HT1080 (cell line): ENCODE measurements at places on chromosomes 11 and 22. TPM values are rescaled to one million over a fixed set of nuclear protein-coding genes. Genes with fewer than 3 reads are reported as not detected.
A peak's percentile ranks its signal among the peaks of the same experiment; 100 is the strongest.

GRCh38 chr11:27421819-27422494 lies 50.6 kb downstream of the LGR4 start:
- DNase-seq: no peak

- no peak for DNase-seq
Observed at GRCh38 chr22:48175721-48176120, 1413.3 kb downstream of the TBC1D22A start.

- peak; percentile 72 for DNase-seq
Observed at GRCh38 chr11:57277845-57278720, 41.0 kb upstream of the APLNR start.

The CNTF gene
- 0.70 and 1.3 TPM in 2 replicates for total RNA-seq

- peak; percentile 41 for DNase-seq
Observed at GRCh38 chr11:46489656-46490560, 98.3 kb upstream of the CHRM4 start.

DNA sequence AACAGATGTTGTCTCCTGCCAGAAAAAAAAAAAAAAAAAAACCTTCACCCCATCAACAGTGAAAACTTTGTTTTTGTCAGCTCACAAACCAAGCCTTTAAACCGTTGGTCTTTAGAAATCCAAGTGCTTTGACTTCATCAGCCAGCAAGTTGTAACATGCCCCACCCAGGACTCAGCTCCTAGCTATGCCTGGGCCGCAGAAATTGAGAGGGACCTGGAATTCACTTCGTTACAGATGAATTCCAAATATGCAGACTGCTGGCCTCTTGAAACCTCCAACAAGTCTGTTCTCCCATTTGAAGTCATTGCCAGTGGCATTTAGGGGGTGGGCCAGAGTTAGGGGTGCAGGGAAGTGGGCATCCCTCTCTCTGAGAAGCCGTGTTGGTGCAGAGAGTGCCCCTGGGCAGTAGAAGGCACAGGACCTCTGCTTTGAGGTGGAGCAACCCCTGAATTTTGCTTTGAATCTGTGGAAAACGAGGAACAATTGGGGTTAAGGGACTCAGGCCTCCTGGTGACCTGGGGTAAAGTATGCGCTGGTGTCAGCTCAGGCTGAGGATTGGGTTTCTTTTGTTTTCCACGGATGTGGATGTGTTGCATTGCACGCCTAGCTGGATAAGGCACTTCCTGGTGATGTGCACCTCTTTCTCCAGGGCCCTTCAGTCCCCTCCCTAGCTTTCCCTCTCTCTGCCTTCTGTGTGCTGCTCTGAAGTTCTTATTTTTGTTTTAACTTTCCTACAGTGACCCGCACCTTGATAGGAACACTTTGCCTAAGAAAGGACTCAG lies 109.5 kb downstream of the DBX1 start:
- no peak for DNase-seq

GRCh38 chr11:79122759-79123158 lies 318.1 kb downstream of the TENM4 start:
- no peak for DNase-seq

- peak; percentile 63 for DNase-seq
Observed at GRCh38 chr22:49497266-49497665, 330.4 kb downstream of the BRD1 start.

DNA sequence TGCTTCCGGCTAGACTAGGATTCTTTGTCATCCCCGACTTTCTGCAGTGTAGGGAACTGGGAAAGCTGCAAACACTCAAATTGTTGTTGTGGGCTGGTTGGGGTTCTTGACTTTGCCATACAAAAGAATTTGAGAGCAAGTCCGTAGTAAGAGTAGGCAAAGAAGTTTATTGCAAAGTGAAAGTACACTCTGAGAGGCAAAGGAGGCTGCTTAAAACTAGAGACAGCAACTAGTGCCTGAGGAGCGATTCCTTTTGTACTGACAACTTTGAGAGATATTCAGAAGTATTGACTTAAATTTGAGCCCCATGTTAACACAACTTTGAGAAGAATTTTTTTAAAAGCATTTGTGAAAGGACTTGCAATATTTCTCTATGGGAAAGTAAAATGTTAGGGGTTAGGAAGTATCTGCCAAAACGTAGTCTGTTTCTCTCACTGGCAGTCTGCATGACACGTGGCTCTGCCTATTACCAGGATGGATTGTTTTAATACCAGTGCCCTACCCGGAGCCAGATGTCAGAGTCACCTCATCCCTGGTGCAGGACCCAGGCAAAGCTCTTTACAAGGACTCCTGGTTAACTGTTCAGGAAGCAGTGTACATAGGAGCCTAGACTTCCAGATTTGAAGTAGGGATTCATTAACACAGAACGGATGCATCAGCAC lies 85.0 kb upstream of the CLPB start:
- DNase-seq: peak; percentile 7

- no peak for DNase-seq
Observed at GRCh38 chr11:94854770-94855633, 86.8 kb downstream of the AMOTL1 start.

DNA sequence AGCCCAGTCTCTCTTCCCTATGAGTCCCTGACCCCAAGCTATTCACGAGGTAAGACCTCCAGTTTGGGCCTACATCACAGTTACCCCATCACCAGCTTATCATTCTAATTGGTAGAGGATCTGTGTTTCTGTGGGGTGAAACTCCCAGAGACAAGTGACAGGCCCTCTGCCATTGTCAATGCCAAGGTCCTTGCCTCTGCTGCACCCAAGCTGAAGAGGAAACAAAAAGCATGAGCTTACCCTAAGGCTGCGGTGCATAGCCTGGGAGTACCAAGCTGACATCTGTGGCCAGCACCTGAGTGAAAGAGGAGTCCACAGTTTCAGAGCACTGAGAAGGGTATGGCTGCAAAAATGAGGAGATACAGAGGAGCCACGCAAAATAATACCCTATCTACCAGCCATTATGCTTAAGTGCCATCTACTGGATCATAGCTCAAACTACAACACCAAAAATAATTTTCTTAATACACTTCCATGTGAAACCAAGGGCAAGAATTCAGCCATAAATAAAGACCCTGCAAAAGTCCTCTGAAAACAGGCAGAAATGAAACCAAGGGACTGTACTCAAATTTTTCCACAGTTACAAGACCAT lies 62.3 kb upstream of the ANO5 start:
- DNase-seq: peak; percentile 4

DNA sequence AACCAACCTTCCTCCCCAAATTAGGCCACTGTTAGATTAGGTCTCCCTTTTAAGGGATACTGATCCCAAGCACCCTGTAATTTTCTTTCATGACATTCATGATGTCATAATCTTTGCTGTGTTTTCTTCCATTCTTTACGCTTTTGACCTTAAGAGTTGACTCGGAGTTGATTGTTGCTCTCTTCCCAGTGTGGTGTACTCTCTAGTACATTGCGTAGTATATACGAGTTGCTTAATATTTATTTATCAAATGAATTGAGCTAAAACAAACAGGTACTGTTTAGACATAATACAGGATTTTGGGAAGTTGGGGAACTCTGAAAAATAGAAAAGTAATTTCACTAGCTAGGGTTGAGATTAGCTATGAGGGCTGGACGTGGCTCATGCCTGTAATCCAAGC lies 49.8 kb downstream of the SVIP start:
- DNase-seq: no peak

GRCh38 chr11:132200353-132200936 lies 830.0 kb downstream of the NTM start:
- DNase-seq: no peak

The GAB4 gene
- total RNA-seq: 0.16 TPM in 1 of 2 replicates, not detected in the other

DNA sequence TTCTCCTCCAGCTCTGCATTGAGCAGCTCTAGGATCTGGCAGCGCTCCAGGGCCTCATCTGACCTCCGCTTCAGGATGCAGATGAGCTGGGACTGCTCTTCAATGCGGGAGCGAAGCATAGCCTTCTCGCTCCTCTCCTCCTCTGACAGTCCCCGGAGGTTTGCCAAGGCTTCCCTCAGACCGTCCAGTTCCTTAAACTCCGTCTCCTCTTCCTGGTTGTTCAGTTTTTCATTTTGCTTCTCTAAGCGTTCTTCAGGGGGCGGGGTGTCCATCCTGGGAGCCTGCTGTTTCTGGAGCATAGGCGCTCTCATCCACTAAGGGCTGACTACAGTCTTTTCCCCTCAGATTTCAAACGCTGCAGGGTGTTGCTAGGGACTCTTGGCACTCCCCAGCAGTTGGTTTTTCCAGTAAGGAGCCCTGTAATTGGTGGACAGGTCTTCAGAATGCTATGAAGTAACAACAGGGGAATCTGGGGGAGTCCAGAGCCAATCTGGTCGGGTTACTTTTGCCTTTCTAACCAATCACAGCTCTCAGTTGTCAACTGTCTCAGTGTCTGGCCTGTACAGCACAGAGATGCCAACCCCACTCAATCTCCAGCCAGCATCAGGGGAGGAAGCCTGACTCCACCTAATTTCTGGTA lies at the start of gene CCDC89:
TSS of gene CCDC89 (minus strand) at position 376 of the 640 bp plus-strand sequence. CDS start at position 311, 65 bp downstream.
- peak; percentile 45 for DNase-seq

- no peak for DNase-seq
Observed at GRCh38 chr11:33052231-33052630, 12.9 kb downstream of the TCP11L1 start.

DNA sequence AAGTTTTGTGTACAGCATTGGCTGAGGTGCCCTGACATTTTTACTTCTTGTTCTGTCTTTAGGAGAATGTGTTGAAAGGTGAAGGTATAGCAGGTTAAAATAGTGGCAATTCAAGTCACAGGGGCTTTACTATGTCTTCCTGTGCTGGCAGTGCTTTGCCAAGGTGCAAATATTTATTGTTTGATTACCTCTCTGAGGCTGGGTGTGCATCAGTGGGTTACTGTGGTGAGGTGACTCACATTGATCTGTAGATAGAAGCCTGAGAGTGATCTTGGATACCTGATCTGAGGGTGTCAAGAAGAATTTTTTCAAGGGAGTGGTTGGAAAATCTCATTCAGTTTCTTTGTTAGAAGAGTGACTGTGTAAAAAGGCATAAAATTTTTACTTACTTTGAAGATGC lies 90.0 kb downstream of the ARHGAP42 start:
- peak; percentile 16 for DNase-seq

GRCh38 chr22:17770180-17771077 lies 3.8 kb downstream of the BID start:
- DNase-seq: no peak

GRCh38 chr11:120629407-120630080 lies 118.0 kb downstream of the GRIK4 start:
- no peak for DNase-seq

GRCh38 chr11:74636630-74637184 lies 44.3 kb downstream of the POLD3 start:
- peak; percentile 84 for DNase-seq

GRCh38 chr11:60767388-60767811 lies 10.7 kb downstream of the MS4A15 start:
- DNase-seq: no peak

GRCh38 chr11:34650528-34650927 lies 29.6 kb downstream of the EHF start:
- DNase-seq: no peak

The PHRF1 gene
- total RNA-seq: 37.0 and 40.5 TPM in 2 replicates

DNA sequence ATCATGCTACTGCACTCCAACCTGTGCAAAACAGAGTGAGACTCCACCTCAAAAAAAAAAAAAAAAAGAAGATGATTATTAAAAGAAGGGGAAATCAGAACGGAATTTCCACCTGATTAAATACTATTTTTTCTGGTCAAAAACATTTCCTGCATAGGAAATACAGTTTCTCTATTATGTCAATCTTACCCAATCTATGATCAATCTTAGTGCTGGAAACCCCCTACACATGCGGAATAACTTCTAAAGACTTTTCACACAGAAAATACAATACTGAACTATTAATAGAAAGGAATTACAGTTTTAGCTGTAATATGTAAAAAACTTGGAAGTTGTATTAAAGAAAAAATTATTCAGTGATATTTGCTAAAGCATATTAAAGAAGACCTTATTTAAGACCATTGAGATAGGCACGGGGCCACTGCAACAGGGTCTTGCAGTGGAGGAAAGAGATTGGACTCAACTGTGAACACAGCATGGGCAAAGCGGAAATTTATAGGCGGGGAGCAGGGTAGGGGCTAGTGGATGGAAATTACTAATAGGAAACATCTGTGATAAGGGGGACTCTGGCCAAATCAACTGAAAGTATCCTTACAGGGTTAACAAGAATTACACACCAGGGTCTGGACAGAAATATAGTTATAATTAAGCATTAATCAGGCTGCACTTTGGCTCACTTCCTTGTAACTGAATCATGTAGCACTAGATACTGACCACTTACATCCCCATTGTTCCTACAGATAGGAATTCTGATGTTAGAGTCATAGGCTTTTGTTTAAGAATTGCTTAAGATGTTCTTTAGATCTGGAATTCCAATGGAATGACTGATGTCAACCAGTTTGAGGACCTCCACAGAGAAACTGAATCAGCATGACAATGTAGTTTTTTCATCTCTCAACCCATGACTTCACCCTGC lies 411.5 kb upstream of the DDI1 start:
- peak; percentile 98 for DNase-seq

DNA sequence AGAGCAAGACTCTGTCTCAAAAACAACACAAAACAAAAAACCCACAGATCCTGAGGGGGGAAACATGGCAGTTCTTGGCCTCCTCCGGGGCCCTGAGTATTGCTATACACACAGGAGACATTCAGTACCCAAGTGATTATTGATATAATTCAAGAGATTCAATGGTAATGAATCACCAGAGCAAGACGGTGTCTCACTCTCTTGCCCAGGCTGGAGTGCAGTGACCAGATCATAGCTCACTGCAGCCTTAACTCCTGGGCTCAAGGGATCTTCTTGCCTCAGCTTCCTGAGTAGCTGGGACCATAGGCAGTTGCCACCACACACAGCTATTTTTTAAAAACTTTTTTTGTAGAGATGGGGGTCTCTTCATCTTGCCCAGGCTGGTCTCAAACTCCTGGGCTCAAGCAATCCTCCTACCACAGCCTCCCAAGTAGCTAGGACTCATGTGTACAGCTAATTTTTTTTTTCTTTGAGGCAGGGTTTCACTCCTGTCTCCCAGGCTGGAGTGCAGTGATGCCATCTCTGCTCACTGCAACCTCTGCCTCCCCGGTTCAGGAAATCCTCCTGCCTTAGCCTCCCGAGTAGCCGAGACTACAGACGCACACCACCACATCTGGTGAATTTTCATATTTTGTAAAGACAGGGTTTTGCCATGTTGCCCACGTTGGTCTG lies 21.8 kb upstream of the PIK3C2A start:
- no peak for DNase-seq

The FDXACB1 gene
- total RNA-seq: 6.0 and 7.0 TPM in 2 replicates

GRCh38 chr11:116927163-116927974 lies 89.9 kb upstream of the APOA1 start:
- no peak for DNase-seq
